ENCODE measurements at places on chromosomes 16 and 17.

GRCh38 chr16:77500934-77501664, 66.3 kb upstream of the ADAMTS18 start:
- DNase-seq, result no peak

GRCh38 chr16:88585269-88585668, 15.1 kb downstream of the ZC3H18 start:
- no peak for DNase-seq

GRCh38 chr17:41492351-41492750, 2.6 kb upstream of the KRT36 start:
- no peak for DNase-seq

GRCh38 chr16:83198977-83199376, 572.2 kb downstream of the CDH13 start:
- DNase-seq, result no peak

DNA sequence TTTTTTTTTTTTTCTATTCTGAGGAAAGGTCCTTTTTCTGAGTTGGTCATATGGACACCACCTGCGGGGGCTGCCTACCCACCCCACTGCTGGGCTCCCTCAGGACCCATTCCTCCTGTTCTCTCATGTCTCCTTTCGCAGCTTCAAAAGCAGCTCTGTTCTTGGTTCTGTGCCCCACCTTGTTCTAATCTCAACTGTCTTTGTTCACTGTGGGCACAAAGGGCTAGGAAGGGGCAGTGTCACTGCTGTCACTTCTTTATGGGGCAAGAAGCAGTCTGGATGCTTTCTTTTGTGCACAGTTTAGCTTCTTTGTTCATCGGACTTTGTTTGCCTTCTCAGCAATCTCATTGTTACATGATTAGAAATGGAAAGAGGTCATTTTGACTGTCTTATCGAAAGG, 7.1 kb downstream of the GOSR2 start:
- DNase-seq, result no peak

DNA sequence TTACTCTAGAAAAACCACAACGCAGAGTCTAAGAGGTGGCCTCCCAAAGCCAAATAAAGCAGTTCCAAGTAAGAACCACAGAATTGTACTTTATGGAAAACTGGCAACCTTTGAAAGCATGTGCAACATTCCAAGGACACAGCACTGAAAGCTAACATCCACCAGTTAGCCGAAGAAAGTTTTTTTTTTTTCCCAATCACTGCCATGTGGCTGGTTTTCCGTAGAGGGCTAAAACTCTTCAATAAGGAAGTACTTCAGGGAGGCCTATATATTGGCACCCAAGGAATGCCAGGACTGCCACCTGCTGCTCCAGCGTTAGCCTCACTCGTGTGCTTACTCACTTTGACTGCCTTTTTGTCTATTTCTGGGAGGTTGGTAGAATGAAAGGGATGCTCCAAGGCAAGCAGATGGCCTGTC, 25.2 kb downstream of the CEP95 start:
- no peak for DNase-seq

DNA sequence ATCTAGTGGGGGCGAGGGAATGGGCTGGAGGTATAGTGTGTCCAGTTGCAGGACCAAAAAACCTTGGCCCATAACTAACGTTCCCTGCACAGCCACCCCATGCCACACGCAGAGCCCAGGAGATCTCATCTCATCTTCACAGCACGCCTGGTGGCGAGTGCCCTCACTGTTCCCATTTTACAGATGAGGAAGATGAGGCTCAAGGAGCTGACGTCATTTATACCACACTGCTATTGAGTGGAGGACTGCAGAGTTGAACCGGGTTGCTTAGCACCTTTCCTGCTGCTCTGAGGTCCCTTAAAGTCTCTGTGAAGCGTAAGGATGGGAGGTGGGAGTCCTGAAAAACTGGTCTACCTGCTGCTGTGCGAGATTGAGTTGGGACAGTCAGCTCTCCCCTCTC, 172.5 kb downstream of the XYLT1 start:
- DNase-seq, result no peak

- DNase-seq, result no peak
Observed at GRCh38 chr17:82188001-82188961, 24.4 kb downstream of the CCDC57 start.

- peak; percentile 15 for DNase-seq
Observed at GRCh38 chr17:7888184-7888920, at the start of gene CHD3. Gene CHD3, plus strand, starts transcription at chr17:7888789. Its CDS starts 212 bp downstream, at chr17:7889001.

DNA sequence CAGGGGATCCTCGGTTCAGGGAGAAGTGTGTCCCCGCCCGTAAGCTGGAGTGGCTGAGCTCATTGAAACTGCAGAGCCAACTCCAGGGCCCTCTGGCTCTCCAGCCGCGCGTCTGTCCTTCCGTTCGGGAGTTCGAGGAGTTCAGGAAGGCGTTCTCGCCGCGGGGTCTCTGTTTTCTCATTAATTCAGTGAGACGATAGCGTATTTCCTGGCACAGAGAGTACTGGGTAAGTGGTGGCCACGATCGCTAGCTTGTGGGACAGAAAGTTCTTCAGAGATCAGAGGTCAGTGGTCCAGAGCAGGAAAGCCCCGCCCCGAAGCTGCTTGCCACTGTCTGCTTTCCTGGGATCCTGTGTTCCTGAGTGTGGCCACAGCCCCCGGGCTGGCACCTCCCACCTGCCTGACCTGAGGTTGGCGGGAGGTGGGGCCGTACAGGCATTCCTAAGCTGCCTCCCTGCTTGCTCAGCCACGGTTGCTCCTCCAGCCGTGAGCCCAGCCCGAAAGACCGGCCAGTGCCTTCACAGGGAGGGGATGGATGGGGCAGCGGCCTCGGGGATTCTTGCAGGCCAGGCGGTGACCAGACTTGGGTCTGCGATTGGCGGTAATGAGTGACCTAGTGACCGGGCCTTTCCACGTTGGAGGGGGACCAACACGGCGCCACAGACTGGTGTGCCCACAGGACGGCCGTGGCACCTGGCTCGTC, 8.9 kb downstream of the BAIAP2 start:
- DNase-seq, result no peak

- DNase-seq, result no peak
Observed at GRCh38 chr16:27269300-27270150, 953 bp upstream of the NSMCE1 start.

DNA sequence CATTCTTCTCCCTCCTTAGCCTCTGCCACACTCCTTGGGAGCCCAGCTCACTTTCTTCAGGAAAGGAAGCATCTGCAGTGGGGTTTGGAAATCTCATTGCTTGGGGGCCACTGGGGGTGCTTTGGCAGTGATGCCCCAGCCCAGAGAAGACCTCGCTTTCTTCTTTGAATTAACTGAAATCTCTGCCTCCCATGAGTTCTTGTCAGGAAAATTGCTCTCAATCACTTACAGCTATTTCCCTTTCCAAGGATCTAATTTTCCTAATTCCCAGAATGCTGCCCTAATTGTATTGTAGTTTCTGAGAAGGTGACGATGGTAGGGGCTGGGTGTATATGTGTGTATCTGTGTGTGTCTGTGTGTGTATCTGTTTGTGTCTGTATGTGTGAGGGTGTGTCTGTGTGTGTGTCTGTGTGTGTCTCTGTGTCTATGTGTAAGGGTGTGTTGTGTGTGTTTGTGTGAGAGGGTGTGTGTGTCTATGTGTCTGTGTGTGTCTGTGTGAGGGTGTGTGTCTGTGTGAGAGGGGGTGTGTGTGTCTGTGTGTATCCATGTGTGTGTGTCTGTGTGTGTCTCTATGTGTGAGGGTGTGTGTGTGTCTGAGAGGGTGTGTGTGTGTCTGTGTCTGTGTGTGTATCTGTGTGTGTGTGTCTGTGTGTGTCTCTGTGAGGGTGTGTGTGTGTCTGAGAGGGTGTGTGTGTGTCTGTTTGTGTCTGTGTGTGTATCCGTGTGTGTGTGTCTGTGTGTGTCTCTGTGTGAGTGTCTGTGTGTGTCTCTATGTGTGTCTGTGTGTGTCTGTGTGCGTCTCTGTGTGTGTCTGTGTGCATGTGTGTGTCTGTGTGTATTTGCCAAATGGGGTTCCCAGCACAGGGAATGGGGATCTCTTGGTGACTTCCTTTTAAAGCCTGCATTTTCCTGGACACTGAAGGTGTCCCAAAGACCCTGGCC, 83.5 kb upstream of the DNAJA2 start:
- DNase-seq, result no peak

DNA sequence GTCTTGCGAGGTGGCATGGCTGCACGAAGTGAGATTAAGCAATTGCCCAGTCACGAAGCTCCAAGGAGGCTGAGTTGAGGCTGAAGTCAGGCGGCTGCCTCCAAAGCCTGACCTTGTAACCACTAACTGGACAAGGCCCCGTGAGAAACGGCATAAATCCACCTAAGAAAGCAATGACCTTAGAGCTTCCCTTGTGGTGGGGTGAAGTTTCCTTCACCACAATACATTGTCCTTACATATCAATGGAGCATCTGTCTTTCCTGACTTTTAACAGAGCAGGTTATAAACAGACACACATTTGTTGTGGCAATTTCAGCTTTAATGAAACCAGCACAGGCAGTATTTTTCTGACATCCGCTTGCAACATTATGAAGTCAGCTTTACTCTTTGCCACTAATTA, 2.5 kb upstream of the MED9 start:
- DNase-seq, result no peak

GRCh38 chr17:30275911-30276310, 15.8 kb downstream of the BLMH start:
- DNase-seq, result no peak

DNA sequence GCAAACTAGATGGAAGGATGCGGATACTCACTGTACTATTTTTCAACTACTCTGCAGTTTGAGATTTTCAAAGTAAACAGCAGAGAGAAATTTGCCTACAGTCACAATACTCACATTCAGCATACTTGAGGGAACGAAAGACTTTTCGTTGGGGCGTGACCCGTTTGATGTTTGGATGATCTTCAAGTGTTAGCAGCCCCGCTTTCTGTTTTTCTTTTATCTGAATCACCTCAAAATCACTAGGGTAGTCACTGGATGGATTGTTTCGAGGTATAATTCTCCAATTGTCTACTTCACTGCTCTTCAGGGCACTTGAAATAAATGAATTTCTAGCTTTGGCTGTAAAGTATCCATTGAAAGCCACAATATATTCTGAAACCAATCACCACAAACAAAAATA, 17.8 kb downstream of the MBTPS1 start:
- DNase-seq, result no peak

- no peak for DNase-seq
Observed at GRCh38 chr17:3532106-3532858, 25.3 kb downstream of the TRPV3 start.

DNA sequence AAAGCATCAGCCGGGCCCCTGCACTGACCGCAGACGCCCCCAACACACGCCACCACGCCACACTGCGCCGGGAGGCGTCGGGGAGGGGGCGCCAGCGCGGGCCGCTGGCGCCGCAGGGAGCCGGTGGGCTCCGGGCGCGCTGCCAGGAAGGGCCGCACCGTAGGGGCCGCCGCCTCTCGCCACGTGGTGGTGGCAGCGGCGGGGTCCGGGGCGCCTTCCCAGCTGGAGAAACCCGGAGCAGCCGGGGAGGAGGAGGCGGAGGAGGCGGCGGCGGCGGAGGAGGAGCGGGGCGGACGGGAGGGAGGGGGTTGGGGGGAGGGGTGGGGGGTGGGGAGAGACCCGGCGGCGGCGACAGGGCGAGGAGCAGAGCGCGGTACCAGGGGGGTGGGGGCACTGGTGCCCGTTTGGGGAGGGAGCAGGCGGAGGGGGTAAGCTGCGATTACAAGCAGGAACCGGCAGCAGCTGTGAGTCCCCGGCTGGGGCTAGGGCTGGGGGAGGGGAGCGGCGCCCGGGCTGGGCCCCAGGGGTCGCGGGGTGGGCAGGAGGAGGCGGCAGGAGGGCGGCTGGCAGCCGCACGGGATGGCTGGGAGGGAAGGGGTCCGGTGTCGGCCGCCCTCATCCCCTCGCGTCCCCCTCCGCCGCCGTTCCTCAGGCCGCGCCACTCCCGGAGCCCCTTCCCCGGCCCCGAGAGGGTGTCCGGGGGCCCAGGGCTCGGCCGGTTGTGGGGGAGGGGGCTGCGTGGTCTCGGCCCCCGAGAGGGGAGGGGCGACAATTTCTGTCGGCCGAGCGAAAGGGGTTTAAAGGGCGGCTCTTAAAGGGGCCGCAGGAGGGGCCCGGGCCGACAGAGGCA, at the start of gene TBKBP1:
TSS of gene TBKBP1 (plus strand) at position 431 of the 850 bp plus-strand sequence. CDS start 1,952 bp downstream, outside the sequence.
- DNase-seq, result peak; percentile 65

- DNase-seq, result no peak
Observed at GRCh38 chr16:359871-360697, 7.6 kb upstream of the AXIN1 start.

Measured in CD4-positive, alpha-beta T cell treated with Interferon gamma for 1 hour (primary cell).